HT1080 (cell line): ENCODE measurements at places on chromosomes 13 and 19.

DNA sequence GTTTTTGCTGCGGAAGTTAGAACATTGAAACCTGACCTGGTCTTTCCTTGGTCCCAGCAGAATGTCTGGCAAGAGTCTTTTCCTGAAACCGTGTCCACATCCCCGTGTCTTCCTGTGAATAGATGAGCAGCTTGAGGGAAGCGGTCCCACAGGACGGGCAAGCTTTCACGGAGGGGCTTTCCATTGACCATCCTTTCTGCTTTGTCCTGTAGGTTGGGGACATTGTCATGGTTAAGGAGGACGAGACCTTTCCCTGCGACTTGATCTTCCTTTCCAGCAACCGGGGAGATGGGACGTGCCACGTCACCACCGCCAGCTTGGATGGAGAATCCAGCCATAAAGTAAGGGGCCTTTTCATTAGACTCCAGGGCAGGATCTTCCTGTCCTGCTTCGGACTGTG is 126.0 kb downstream of the ATP11A start:
- no peak for DNase-seq

GRCh38 chr13:95112883-95113282 is 188.4 kb downstream of the ABCC4 start:
- DNase-seq: no peak

GRCh38 chr19:6161271-6161850 is 25.9 kb downstream of the ACSBG2 start:
- peak; percentile 27 for DNase-seq

GRCh38 chr13:64527561-64527960 is 2702.6 kb downstream of the PCDH9 start:
- no peak for DNase-seq

- no peak for DNase-seq
Observed at GRCh38 chr13:56066321-56066720, 1074.4 kb upstream of the PRR20A start.

GRCh38 chr19:1910177-1910576 is 5.0 kb downstream of the ADAT3 start:
- DNase-seq: no peak

GRCh38 chr13:39273953-39274738 is 235.9 kb downstream of the NHLRC3 start:
- DNase-seq: peak; percentile 16

DNA sequence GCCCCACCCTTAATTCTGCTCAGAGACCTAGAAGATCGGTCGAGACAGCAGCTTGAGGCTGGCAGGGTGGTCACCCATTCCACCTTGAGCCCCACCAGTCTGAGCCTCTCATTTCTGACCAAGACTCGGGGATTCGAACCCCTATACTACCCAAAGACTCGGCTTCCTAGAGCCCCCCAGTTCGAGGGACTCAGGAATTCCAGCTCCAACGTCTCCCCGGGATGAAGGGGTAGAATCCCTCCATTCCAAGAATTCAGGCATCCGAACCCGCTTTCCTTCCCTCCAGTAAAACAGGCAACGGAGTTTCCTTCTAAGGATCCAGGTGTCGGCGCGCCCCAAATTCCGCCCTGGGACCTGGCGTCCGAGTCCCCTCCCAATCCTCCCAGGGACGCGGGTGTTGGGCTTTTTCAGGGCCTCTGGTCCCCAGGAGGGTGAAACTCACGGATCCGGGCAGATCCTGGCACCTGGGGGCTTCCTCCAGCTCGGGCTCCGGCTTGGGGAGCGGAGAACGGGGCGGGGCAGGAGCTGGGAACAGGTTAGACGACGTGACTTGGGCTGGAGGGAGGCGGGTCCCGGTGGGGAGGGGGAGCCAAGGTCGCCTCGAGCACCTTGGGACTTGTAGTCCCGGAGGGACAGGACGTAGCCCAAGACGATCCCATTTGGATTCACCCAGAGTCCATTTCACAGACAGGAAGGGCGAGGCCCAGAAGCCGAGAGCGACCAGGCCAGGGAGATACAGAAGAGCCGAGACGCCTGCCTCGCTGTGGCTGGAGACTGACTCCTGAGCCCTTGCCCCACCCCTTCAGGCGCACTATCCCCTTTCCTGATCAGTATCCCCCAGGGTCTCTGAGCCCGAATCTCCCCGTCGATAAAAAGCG is at the start of gene PPP1R13L:
PPP1R13L (minus strand) TSS at position 513 of the 878 bp plus-strand sequence. CDS start 6,751 bp downstream, outside the sequence.
- peak; percentile 94 for DNase-seq

- no peak for DNase-seq
Observed at GRCh38 chr19:9906475-9907087, 29.7 kb downstream of the OLFM2 start.

- DNase-seq: no peak
Observed at GRCh38 chr13:67156723-67157060, 73.4 kb downstream of the PCDH9 start.

- DNase-seq: peak; percentile 65
Observed at GRCh38 chr19:6802336-6803035, 30.0 kb downstream of the VAV1 start.

DNA sequence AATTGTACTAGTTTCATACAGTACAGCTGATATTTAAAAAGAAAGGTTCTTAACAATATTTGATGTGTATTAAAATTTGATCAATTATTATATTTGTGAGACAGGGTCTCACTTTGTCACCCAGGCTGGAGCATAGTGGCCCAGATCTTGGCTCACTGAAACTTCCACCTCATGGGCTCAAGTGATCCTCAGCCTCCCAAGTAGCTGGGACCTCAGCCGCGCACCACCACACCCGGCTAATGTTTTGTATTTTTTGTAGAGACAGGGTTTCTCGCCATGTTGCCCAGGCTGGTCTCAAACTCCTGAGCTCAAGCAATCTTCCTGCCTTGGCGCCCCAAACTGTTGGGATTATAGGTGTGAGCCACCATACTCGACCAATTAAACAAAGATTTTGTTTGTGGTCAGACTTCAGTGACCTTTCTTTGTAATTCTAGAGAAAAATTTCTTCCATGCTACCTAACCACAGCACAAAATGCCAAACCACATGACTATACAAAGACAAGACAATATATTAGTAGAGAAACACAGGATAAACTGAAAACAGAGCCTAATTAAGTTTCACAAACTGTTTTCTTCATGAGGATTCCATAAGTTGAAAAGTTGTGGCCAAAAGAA is 59.6 kb downstream of the RBM26 start:
- no peak for DNase-seq

DNA sequence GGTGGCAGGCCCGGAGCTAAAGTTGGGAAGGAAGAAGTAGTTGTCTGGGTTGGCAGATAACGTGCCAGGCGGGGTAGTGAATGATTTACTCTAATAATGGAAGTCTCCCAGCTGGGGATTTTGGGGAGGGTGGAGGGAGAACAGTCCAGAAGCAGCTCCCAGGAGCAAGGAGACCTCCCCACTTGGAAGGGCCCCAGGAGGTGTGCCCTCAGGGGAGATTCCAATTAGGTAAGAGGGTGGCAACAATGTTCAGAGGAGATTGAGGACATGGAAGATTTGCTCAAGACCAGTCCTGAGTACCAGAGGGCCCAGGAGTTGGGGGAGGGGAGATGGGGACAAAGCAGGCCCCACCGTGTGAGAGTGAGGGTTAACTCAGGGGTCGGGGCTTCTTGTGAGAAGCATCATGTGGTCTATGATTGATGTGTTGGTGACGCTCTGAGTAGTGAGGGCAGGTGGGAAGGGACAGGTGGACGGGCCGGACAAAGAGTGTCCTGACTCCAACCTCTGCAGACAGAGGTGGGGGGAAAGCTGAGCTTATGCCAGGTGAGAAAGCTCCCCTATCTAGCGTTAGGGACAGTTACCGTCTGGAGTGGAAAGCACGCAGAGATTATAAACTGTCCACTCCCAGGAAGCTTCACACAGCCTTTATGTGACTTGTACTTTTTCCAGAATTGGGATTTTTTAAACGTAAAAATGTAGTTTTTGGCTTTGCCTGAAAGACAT is 3.5 kb downstream of the SPINT2 start:
- no peak for DNase-seq

- no peak for DNase-seq
Observed at GRCh38 chr13:45320876-45321629, 19.9 kb downstream of the TPT1 start.

GRCh38 chr13:46550822-46551221 is 2.1 kb upstream of the LRCH1 start:
- no peak for DNase-seq
